Endothelial cell (in vitro differentiated cells): ENCODE measurements at places on chromosomes 11 and 22.

GRCh38 chr11:67118181-67118766 is 789 bp upstream of the KDM2A start:
- no peak for DNase-seq

DNA sequence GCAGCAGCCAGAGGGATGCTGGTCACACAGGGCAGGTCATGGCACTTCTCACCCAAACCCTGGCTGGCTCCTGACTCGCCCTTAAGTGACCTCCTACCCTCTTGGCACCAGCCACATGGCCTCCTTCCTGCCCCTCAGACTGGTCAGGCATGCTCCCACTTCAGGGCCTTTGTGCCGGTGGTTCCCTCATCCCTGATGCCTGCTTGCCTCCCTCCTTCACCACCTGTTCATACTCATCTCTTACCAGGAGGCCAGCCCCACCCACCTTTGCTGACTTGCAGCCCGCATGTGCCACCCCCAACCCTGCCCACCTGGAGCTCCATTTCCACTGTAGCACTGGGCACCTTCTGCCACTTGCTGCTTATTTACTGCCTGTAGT is 20.1 kb downstream of the GNAZ start:
- no peak for DNase-seq

- no peak for DNase-seq
Observed at GRCh38 chr11:76102802-76103201, 103.5 kb downstream of the WNT11 start.

DNA sequence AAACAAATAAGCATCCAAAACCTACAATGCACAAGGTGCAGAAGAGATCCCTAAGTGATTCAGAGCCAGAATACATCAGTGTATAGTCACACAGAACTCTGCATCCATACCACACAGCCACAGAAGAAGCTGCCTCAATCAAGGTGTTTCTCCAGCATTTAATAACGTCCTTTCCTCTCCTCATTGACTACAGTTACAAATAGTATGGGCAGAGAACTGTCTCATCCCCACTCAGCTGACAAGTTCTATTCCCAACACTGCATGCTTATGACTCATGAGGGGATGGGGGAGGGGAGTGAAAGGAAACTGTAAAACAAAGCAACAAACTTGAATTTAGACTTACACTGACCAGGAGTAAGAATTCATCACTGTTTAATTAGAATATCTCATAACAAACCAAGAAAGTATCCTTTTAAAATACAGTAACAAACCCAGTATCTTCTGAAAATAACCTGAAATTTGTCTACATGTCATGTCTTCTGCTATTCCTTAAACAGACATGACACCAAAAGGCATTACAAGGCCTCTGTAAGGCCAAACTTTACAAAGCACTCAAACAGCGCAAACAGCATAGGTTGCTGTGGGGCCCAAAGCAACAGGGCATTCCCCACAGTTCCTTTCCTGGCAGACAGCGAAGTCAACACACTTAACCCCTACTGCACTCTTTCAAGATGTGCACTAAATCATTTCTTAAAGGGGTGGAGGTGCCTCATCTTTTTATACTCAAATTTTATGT is 29.3 kb downstream of the CELF1 start:
- DNase-seq, result no peak

- no peak for DNase-seq
Observed at GRCh38 chr11:122271137-122271536, 155.1 kb upstream of the BLID start.

GRCh38 chr22:42909363-42910058 is 52.4 kb upstream of the ARFGAP3 start:
- DNase-seq, result no peak

DNA sequence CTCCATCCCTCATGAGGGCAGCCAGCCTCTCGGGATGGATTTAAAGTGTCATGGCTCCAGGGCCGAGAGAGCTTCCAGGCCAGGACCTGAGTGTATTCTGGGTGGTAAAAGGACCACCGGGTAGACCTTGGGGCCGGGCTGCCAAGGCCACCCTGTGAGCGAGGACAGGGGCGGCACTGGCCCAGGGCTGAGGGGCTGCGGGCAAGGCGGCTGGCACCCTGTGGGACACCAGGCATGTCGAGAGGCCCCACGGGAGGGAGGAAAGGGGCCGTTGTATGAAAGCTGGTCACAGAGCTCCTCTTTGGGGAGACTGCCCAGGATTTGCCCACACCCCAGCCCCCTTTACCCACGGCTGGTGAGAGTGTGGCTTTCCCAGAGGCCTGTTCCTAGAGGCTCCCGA is 92.3 kb upstream of the RTL6 start:
- no peak for DNase-seq

DNA sequence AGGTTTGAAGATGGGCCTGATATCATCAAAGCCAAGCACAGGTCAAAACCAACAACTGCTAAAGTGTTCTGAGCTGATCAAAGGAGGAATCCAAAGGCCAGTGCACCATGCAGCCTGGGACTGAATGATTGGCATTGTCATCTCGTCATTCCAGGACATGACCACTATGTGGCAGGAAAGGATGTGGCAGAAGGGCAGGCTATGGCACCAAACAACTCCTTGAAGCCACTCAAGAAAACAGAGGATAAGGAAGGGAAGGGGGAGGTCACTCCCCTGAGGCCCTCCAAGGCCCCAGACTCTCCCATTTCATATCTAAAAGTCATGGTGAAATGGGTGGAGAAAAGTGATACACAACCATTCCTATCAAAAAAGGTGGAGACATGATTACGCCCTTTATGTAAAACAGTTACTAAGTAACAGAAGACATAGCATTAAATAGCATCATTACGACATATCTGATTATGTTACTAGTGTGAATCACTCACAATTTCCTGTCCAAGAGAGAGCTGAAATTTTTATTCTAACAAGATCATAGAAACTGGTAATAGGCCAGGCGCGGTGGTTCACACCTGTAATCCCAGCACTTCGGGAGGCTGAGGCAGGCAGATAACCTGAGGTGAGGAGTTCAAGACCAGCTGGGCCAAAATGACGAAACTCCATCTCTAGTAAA is 49.3 kb downstream of the AHNAK start:
- no peak for DNase-seq

- no peak for DNase-seq
Observed at GRCh38 chr22:36124666-36125065, 35.9 kb downstream of the APOL3 start.

DNA sequence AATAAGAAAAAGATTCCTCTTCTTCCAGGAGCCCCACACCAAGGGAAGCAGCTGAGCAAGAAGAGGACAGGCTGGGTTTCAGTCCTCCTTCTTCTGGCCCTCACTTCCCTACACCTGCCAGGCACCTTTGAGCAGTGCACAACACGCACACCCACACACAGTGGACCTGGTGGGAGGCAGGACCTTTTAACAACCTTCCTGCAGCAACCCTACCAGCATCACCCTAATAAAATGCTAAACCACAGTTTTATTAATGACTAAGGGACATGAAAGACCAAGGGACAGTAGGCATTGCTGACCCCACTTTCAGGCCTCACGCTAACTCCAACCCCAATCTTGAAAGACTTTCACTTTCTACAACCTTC is 12.2 kb downstream of the ARAP1 start:
- no peak for DNase-seq

GRCh38 chr11:88779577-88779976 is 286.2 kb downstream of the GRM5 start:
- DNase-seq, result no peak

DNA sequence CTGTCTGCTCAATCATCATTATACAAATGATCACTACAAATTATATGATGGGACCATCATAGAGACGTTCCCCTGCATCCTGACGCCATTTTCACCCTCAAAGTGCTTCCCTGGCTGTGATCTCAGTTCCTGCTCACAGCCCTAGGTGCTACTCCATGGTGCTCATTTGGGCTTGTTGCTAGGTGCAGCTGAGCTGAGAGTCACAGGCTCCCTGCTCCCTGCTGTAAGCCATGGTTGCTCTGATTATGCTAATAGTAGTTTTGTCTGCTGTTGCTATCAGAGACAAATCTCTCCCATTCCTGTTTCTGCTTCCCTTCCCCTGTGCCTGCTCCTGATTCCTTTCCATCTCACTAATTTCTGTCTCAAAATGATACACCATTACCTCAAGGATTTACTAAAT is 474.3 kb downstream of the METTL15 start:
- no peak for DNase-seq

- no peak for DNase-seq
Observed at GRCh38 chr11:72431846-72432245, 2.5 kb downstream of the CLPB start.

DNA sequence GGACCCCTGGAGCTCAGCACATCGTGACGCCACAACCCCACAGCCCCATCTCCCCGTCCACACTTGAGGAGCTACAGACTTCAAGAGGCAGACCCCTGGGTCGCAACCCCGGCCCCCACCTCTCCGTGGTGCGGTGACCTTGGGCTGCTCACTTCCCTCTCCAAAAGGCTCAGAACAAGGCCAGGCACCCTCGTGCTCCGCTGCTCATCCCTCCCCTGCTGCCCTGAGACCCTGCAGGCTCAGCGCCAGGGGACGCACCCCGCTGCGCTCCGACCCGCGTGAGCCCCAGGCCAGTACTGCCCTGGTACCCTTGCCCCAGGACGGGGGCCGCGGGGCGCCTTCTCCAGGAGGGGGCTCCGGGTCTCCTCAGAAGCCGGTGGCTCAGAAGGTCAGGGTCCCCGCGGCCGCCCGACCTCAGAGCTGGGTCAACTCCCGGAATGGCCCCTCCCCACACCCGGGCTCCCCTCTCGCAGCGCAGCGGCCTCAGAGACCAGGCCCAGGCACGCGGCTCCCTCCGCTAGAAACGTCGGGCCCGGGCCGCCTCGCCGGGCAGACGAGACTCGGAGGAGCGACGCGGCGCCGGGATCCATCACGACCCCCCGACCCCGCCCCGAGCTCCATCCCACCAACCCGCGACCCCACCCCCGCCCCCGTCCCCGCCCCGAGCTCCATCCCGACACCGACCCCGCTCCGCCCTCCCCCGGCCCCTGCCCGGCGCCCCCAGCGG is 563 bp downstream of the GATD1 start:
- DNase-seq, result peak; percentile 62

DNA sequence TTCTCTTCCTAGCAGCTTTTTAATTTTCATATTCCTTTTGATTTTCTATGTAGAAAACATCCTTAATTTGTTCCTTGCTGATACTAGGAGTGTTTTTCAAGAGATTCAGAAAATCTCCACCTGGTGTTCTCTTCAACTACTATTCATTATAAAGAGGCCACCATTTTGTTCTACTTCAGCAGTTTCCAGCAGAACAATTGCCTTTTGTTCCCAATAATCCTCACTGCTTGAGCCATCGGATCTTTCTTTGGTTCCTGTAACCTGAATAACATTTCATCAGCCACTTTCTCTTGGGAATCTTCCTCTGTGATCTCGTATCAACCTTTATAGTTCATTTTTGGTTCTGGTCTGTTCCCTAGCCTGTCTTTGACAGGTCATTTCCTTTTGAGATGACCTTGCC is 1.8 kb upstream of the OR10A5 start:
- DNase-seq, result no peak

GRCh38 chr22:30806391-30806861 is 111.8 kb downstream of the OSBP2 start:
- no peak for DNase-seq

GRCh38 chr22:23183061-23183698 is 2.9 kb downstream of the BCR start:
- peak; percentile 70 for DNase-seq

DNA sequence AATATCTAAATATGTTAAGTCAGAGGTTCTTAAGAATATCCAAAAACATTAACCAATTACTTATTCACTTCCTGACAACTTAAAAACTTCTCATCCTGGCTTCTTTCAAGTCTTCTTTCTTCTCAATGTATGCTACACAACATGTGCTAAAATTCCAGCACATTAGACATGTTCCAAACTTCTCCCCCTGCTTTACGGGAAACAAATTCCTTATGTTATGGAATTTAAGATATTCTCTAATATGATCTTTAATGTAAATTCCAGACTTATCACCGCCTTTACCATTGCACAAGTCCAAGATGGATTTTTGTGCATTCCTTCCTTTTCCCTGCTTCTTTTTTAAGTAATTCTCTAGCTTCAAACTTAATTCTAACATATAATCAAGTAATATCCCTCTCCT is 964.5 kb upstream of the CHORDC1 start:
- no peak for DNase-seq
